NCI-H69 (cell line): ENCODE measurements at places on chromosomes 13 and 19.

GRCh38 chr13:83876546-83876945 lies 5.7 kb downstream of the SLITRK1 start:
- DNase-seq: no peak

DNA sequence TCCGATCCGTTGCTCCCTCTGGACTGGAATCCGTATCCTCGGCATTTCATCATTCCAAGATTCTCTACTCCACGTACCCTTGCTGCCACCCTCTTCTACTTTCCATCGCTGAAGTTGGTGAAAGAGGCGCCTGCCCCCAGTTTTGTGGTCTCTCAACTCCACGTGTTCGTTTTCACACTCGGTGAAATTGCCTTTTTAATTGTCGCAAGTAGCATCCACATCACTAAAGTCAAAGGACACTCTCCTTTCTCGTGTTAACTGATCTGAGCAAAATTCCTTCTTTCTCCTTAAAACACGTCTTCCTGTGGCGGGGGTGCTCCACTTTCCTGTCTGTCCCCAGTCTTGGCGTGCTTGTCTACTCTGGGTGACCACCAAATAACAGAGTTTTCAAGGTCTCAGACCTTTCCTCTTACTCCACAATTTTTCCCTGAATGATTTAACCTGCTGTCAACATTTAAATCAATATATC lies 1.1 kb upstream of the TMTC4 start:
- no peak for DNase-seq

DNA sequence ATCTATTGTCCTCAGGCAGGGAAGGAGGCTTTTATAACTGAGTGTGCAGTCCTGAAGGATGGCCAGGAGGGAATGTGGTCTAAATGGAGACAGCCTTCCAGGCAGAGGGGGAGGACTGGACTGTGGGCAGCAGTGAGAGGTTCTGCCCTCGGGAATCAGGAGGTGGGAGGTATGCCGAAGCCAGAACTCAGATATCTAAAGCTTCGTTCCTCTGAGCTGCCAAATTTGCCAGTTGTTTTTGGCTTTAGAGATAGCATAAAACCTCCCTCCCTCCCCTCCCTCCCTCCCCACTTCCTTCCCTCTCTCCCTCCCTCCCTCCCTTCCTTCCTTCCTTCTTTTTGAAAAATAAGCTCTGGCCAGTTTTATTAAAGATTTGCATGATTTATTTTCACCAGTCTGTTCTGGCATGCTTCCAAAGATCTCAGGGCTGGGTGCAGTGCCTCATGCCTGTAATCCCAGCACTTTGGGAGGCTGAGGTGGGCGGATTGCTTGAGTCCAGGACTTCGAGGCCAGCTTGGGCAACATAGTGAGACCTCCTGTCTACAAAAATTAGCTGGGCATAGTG lies 2.4 kb downstream of the MEDAG start:
- DNase-seq: peak; percentile 2

DNA sequence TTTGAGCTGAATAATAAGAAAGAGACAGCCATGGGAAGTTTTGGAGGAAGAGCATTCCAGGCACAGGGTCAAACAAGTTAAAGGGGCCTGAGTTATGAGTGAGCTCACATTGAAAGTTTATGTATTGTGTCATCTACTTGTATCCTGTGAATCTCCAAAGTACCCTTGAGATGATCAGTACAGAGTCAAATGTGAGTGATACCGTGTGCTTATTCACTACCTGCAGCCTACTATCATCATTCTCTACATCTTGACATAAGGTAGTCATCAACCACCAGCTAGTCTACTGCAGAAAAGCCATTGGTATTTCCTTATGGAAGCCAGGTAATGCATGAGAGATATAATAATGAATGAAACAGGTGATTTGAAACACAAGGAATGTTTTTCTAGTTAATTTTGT lies 3.0 kb upstream of the KCTD12 start:
- DNase-seq: no peak

- DNase-seq: peak; percentile 31
These were observed 101.5 kb downstream of the DPF1 start for GRCh38 chr19:38122402-38123093.

DNA sequence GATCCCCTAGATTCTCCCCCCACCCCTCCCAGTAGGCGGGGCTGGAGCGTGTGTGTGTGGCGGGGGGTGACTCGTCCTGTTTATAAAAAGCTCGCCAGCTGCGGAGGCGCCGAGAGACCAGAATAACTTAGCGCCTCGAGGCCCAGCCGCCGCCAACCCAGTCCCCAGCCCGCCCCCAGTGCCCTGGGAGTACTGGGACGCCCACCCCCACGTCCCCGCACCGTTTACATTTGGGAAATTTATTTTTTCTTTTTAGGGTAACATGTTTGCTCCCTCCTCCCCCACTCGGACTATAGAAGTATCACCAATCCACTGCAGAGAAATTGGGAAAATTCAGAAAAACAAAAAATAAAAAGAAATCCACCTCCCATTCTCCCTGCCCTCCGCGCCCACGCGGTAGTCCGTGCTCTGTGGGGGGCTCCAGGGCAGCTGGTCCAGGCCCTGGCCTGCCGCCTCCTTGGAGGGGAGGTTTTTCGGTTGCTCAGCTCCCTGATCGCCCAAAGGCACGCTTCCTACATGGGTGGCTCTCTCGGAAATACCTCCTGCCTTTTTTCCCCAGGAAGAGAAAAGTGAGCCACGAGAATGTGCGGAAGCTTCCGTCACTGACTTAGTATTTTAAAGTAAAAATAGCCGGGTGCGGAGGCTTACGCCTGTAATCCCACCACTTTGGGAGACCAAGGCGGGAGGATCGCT lies 1.5 kb upstream of the RAB3A start:
- DNase-seq: peak; percentile 86

DNA sequence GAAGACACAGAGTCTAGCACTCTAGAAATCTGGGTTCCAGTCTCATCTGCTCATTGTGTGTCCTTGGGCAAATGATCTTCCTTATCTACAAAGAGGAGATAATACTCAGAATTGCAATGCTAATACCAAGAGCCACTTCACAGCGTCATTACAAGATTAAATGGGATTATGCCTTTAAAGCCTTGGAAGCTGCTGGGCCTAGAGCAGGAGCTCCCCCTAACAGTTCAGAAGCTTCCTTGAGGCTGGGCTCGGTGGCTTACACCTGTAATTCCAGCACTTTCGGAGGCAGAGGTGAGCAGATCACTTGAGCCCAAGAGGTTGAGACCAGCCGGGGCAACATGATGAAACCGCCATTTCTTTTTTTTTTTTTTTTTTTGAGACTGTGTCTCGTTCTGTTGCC lies 27.6 kb downstream of the AP2S1 start:
- no peak for DNase-seq

GRCh38 chr19:15417699-15418098 lies 1.1 kb downstream of the AKAP8L start:
- DNase-seq: peak; percentile 82

- DNase-seq: no peak
These were observed 23.3 kb upstream of the RNF113B start for GRCh38 chr13:98200211-98200878.

DNA sequence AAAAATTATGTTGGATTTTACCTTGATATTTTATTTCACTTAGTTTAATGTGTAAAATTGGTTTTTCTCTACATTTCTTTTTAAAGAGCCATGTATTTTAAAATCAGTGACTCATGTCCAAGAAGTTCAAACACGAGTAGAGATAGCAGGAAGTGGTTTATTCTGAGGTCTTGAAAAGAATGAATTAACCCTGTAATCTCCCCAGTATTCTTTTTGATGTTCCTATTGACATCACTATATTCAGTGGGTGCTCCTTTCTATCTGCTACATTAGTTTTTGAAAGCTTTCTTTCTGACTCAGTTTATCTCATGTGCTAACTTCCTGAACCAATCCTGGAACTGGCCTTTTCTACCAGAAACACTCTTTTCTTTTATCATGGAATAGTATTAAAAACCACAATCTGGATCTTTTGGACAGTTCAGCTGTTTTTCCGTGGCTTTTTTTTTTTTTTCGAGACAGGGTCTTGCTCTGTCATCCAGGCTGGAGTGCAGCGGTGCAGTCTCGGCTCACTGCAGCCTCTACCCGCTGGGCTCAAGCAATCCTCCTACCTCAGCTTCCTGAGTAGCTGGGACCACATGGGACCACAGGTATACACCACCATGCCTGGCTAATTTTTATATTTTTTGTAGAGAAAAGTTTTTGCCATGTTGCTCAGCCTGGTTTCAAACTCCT lies 114.9 kb downstream of the PCCA start:
- DNase-seq: no peak

DNA sequence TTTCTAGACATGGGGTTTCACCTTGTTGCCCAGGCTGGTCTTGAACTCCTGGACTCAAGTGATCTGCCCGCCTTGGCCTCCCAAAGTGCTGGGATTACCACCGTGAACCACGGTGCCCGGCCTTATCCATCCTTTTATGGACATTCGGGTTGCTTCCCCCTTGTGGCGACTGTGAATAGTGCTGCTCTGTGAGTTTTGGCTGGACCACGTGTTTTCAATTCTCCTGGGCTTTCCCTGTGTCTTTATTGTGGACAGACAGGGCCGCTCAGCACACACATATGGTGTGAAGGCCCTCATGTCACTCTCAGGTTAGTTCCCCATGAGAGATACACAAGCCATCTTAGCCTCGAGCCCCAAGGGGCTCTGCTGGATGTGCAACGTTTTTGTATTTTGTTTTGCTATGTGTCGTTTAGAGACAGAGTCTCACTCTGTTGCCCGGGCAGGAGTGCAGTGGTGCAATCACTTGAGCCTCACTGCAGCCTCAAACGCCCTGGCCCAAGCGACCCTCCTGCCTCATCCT lies 40.5 kb downstream of the MAU2 start:
- DNase-seq: peak; percentile 94

- DNase-seq: no peak
These were observed 12.3 kb downstream of the TUBGCP3 start for GRCh38 chr13:112575675-112576074.

DNA sequence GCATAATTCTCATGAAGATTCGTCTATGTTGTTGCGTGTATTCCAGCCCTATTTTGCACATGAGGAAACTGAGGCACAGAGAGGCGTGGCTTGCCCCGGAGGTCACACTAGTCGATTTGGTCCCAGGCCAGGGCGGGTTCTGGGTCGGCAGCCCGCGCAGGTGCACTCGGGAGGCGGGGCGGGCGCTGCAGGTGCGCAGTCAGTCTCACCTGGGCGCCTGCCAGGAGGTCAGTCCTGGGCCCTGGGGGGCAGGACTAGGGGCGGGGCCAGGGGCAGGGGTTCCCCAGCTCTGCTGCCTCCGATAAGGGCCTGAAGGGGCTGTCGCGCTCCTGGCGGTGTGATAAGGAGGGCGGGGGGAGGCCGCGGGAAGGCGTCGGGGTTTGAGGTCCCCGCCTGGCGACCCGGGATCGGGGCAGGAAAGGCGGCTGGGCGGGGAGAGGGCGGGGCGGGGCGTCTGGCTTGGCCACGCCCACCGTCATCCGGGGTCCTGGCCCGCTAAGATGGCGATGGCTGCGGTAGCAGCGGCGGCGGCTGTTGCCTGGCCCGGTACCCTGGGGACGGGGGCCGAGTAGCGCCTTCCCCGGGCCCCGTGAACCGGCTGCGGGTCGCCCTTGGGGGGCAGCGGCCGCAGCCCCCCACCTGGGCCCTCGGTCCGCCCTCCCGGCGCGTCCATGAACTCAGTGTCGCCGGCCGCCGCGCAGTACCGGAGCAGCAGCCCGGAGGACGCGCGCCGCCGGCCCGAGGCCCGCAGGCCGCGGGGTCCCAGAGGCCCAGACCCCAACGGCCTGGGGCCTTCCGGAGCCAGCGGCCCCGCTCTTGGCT lies at the start of gene ATG4D:
Gene ATG4D (plus strand): TSS at position 485 of the 822 bp plus-strand sequence. CDS start 187 bp downstream, at position 672.
- peak; percentile 93 for DNase-seq

- DNase-seq: peak; percentile 93
These were observed at the start of gene GADD45GIP1 for GRCh38 chr19:12956446-12957388. Gene GADD45GIP1 (minus strand): TSS chr19:12957223. CDS start chr19:12957212, 11 bp downstream.

DNA sequence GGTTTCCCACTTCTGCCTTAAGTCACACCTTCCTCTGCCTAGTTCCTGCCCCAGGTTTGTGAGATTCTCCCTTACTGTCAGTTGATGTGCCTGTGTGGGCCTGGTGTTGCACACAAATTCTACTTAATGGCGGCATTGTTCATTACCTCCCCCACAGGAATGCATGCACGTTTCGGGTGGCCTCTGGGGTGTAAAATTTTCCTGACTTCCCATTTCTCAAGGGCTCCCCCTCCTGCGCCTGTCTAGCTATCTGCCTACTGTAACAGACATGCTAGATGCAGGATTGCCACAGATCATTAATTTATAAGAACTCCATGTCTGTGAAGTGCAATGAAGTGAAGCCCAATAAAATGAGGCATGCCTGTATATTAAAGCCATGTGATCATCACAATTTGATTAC lies 1466.3 kb downstream of the PCDH9 start:
- DNase-seq: peak; percentile 35

DNA sequence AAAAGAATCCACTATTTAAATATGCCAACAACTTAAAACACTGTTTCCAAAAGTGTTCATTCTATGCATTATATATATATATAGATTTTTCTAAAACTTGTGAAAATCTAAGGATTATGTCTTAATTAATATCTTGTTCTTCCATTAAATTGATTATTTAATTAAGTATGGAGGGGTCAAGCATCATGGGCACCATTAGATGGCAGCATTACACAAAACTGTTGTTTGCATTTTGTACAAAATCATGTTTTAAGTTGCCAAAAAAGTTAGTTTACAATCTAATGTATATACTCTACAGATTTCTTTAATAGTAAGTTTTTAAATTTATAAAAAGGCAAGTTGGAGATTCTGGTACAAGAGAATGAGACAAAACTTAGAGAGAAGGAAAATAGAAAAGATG lies 213.2 kb upstream of the EDNRB start:
- no peak for DNase-seq

- DNase-seq: no peak
These were observed 1.3 kb upstream of the SNAPC2 start for GRCh38 chr19:7918615-7919421.

DNA sequence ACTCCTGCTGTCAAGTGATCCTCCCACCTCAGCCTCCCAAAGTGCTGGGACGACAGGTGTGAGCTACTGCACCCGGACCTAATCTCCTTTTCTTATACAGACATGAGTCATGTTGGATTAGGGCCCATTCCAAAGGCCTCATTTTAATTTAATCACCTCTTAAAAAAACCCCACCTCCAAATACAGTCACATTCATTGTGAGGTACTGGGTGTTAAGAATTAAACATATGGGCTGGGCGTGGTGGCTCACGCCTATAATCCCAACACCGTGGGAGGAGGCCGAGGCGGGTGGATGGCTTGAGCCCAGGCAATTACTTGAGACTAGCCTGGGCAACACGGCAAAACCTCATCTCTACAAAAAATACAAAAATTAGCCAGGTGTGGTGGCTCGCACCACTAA lies 46.6 kb downstream of the PIN1 start:
- peak; percentile 88 for DNase-seq
